ENCODE measurements at places on chromosomes 16 and 17.

GRCh38 chr17:76548378-76549214 is 8.8 kb downstream of the PRCD start:
- DNase-seq: no peak

- no peak for DNase-seq
These were observed 4.2 kb downstream of the CCL3 start for GRCh38 chr17:36085765-36086164.

DNA sequence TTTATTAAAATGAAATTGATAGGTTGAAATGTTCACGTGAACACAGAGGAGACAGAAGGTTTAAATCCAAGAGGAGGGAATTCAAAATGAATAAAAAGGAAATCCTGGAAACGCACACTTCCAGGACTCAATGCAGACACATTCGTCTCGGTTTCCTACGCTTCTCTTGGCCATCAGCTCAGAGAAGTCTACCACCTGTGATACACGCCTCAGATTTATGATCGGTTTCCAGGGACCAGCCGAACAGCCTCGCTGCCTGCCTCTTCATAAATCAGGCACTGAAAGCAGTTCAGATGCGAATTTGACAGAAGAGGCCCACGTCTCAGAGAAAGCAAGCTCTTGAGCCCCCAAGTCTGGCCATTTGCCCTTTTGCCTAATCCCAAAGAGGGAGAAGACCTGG is 125.5 kb upstream of the IRX3 start:
- DNase-seq: no peak

GRCh38 chr16:22191532-22192260 is 14.4 kb upstream of the EEF2K start:
- DNase-seq: no peak

- DNase-seq: no peak
These were observed at the start of gene TMEM100 for GRCh38 chr17:55722742-55723487. Gene TMEM100, minus strand, starts transcription at chr17:55722864. Its CDS starts 1,794 bp downstream, at chr17:55721070.

GRCh38 chr17:15249487-15249886 is 15.6 kb downstream of the PMP22 start:
- no peak for DNase-seq

- DNase-seq: no peak
These were observed 18.9 kb downstream of the MYBBP1A start for GRCh38 chr17:4536259-4536741.

DNA sequence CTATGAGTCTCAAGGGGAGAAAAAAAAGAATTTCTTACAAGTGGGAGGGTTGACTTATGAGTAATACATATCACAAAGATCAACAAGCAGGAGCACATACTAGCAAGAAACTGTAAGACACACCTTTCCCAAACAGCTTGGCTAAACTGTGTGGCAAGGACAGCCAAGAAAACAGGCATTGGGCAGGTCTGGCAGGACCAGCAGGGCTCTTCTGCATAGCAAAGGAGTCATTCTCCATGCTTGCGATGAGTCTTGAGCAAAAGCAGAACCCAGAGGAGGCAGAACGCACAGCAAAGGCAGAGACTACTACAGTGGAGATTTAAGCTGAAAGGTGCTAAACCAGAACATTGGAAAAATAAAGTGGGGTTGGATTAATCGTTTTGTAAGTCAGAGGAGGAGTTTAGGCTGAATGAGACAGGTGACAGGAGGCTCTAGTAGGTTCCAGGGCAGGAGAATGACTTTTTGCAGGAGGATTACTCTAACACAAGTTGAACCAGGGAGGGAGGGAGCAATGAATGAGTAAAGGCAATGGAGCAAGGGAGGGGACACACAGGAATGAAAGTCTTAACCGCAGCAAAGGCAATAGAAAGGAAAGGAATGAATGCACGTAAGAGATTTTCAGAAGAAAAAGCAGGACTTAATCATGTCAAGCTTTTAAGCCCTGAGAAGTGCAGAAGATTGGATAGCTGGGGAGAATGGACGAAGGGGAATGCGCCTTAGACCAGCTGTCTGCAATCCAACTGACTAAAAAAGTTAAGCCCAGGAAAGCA is 2.7 kb downstream of the N4BP1 start:
- no peak for DNase-seq

DNA sequence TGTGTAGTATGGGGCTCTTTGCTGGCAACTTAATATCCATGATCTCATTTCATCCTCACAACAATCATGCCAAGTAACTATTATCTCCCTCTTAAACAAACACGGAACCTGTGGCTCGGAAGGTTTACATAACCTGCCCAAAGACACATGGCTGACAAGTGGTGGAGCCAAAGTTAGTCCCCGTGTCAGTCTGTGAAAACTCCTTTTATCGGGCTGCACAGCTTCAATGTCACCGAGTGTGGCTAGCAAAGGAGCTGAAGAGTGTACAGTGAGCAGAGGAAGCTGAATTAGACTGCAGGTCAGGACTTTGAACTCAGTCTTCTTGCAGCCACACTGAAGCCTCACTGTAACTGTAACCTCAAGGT is 80.3 kb downstream of the PARN start:
- no peak for DNase-seq

GRCh38 chr17:77610518-77610893 is 348.0 kb upstream of the TNRC6C start:
- no peak for DNase-seq

DNA sequence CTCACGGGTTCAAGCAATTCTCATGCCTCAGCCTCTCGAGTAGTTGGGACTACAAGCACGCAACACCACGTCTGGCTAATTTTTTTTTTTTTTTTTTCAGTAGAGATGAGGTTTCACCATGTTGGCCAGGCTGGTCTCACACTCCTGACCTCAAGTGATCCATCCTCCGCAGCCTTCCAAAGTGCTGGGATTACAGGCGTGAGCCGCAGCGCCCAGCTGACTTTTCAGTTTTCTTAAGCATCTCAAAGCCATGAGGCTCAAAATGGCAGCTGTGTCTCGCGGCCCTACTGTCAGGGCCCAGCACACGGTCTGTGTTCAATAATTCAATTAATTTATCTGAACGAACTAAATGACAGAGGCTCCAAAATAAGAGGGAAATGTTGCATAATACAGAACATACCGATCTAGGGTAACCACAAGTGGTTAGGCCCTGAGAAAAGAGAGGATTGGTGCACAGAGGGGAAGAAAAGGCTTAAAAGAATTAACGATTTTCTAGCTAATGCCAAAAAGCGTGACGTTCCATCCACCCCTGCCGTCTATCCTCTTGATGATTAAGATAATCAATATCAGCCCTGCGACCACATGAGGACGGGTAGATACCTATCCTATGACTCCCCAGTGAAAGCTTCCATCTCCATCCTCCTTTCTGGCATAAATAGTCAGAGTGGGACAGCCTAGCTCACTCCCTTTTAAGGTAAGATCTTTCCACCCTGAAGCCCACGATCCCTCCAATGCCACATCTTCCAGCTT is 136.9 kb downstream of the SLC39A11 start:
- DNase-seq: no peak

DNA sequence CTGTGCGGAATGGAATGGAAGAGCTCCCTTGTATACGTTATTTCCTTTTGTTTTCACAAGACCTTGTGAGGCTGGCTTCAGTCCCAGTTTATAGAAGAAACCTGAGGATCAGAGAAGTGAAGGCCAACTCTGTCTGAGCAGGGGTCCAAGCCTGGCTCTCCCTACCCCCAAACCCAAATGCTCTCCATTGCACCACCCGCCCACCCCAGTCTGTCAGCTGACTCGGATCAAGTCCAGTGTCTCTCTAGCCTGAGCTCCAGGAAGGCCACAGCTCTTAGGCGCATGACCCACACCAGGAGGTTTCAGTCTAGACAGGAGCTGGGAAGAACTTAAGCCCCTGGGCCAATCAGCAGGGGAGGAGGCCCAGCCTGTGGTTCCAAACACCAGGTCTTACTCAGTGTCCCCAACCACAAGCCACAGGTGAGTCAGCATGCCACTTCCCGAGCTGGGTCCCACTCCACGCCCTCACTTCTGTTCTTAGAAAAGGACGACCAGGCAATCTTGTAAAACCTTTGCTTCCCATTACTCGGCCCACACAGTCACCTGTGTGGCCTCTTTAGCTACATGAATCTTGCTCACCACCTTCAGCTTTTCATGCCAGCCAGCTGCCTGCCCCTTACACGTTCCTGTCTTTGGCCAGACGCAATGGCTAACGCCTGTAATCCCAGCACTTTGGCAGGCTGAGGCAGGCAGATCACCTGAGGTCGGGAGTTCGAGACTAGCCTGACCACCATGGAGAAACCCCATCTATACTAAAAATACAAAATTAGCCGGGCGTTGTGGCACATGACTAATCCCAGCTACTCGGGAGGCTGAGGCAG is 27.8 kb downstream of the TK2 start:
- peak; percentile 34 for DNase-seq

DNA sequence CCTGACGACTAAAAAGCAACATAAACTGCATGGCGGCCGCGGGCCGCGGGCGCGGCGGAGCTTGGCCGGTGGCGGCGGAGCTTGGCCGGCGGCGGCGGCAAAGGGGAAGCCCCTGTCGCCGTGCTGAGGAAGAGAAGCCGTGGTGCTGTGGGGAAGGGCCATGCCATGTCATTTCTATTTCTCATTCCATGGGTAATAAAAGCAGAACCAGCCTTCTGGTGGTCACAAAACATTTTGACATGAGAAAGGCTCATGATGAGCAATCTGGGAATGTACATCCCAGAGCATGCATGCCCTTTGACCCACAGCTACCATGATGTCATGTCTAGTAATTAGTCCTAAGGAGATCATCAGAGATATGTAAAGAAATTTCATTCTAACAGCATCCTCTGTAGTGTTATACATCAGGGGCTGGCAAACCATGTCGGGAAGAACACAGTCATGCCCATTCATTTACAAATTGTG is 23.9 kb upstream of the HEATR6 start:
- DNase-seq: no peak

All from HS-27A (cell line).